Mammary epithelial cell (primary cell): ENCODE measurements at places on chromosomes 11 and 22.

DNA sequence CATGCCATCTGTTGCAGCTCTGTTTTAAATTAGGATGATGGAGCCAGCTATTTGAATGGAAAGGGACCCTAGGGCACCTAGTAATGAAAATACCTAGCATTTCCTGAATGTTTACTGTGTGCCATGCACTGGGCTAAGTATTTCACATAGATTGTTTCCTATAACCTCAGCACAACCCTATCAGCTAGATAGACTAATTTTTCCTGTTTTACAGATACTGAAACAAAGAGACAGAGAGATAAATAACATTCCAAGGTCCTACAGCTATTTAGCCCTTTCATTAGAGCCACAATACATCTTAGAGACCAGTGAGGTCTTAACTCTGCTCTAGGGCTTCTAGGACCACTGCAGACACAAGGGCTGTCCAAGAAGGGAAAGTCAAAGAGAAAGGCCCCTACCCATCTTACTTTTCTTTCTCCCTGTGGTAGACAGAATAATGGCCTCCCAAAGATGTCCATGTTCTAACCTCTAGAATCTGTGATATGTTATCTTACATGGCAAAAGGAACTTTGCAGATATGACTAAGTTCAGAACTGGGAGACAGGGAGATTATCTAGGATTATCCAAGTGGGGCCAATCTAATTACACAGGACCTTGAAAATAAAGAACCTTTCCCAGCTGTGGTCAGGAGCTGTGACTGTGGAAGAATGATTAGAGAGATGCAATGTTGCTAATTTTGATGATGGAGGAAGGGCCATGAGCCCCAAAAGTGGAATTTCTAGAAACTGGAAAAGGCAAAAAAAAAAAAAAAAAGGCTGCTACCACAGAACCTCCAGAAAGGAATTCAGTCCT, 157.0 kb downstream of the CCDC34 start:
- DNase-seq, result no peak

DNA sequence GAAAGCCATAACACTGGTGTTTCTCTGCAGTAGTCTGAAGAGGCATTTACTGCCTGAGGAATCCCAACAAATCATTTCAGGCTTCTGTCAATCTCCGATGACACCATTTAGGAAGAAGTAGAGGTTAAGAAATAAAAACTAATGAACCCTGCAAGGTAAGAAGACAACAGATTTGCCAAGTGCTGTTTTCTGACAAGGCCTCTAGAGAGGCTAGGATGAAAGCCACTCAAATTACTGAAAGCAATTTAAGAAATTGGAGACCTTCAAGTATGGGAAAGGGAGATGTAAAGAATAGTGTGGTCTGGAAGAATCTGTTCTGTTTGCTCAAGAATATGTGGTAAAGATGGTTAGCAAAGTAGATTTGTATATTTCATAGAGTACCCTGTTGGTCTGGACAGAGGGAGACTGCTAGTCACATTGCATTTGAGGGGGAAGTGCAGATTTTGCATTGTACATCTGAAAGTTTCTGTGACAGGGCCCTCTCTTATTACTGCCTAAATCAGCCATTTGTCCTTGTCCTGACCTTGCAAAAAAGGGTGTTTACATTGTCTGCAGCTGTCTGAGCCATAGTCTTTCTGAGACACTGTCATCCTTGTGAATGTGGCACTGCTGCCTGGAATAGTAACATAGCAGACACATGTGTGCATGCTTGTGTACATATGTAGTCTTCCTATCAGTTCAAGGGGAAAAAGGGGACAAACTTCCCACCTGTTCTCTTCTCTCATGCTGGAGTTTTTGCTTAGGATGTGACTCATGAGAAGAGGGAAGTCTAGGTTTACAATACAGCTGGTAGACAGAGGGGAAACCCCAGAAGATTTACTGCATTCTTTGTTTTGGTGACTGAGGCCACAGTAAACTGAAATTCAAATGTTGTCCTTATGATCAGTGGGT, 640.2 kb upstream of the KIRREL3 start:
- DNase-seq, result peak; percentile 43

DNA sequence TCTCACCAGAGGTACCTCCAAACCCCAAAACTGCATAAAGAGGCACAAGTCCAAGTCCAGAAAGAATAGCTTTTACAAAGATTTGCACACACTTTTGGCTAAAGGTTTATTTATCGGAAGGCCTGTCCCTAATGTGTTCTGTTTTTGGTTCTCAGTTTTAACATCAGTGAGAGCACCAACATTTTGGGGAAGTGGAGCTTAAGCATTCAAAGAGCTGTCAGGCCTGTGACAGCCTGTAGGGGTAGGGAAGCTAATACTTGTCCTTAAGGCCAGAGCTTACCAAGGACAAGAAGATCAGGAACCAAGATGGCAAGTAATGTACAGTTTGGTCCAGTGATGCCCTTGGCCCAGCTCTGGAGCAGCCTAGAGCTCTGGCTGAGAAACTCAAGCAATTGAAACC, 38.9 kb upstream of the SCUBE2 start:
- DNase-seq, result no peak

DNA sequence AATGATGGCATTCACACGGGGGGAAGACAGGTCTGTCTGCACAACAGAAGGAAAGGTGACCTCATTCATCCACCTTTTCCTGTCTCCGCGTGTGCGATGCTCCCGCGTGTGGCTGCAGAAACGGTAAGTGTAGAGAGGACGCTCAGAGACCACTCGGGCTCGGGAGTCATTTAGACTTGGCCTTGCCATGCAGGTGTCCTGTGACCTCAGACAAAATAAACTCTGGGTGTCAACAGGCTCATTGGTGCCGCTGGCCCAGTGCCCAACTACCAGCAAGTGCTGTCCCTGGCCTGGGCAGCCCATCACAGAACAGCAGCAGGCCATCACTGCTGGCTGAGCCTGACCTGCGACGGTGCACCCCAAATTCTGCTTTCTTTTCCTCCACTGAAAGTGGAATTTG, 48.1 kb upstream of the ARFGAP3 start:
- no peak for DNase-seq

DNA sequence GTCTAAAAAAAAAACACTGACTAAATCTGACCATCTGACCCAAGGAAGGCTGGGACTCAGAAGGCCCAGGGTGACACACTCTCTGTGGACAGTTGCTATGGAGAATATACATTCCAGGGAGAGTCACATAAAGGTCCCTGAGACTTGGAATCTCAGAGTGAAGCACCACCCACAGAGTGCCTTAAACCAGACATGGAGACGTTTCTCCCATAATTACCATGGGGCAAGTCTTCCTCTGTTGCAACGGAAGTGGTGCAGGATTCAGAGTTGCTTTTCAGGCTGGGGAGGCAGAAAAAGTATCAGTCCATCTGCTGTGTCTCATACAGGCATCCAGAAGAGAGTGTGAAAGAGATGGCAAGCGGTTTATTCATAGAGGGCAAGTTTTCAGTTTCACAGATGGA, 58.7 kb upstream of the SLN start:
- DNase-seq, result no peak

GRCh38 chr11:15471048-15471894, 356.5 kb downstream of the INSC start:
- DNase-seq, result no peak

DNA sequence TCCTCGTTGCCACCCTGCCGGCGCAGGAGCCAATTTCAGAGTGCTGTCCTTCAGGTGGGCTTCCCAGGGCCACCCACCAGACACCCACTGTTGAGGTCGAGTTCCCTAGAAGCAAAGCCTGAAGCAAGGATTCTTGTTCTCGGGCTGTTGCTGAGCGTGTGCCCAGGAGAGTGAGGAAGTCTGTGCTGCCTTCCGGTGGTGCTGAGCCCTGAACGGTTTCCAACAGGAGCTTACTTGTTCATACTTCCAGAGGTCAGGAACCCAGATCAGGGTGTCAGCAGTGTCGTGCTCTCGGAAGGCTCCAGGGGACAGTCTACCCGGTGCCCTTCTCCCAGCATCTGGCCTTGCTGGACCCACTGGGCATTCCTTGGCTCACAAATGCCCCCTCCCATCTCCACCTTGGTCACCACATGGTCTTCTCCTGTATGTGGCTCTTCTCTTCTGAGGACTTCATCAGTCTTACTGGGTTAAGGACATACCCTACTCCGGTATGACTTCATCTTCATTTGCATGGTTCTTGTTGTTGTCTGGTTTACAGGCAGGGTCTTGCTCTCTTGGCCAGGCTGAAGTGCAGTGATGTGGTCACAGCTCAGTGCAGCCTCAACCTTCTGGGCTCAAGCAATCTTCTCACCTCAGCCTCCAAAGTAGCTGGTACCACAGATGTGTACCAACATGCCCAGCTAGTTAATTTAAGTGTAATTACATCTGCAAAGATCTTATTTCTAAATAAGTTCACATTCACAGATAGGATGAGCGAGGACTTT, 11.2 kb downstream of the SLC25A1 start:
- no peak for DNase-seq

- no peak for DNase-seq
These were observed 88.5 kb downstream of the BRD1 start for GRCh38 chr22:49739138-49739537.

GRCh38 chr22:35341090-35341874, 39.6 kb upstream of the HMOX1 start:
- no peak for DNase-seq

GRCh38 chr11:95736809-95737208, 52.8 kb downstream of the FAM76B start:
- no peak for DNase-seq

- peak; percentile 73 for DNase-seq
These were observed 658 bp upstream of the ARFGAP2 start for GRCh38 chr11:47177229-47177845.

- no peak for DNase-seq
These were observed 26.4 kb downstream of the ADAMTS15 start for GRCh38 chr11:130474637-130475400.
